Activated CD8-positive, alpha-beta memory T cell treated with anti-CD3 and anti-CD28 coated beads for 24 hours (primary cell): ENCODE measurements at places on chromosomes 2 and 18.

- no peak for DNase-seq
These were observed 19.2 kb downstream of the CDC42EP3 start for GRCh38 chr2:37652199-37652640.

DNA sequence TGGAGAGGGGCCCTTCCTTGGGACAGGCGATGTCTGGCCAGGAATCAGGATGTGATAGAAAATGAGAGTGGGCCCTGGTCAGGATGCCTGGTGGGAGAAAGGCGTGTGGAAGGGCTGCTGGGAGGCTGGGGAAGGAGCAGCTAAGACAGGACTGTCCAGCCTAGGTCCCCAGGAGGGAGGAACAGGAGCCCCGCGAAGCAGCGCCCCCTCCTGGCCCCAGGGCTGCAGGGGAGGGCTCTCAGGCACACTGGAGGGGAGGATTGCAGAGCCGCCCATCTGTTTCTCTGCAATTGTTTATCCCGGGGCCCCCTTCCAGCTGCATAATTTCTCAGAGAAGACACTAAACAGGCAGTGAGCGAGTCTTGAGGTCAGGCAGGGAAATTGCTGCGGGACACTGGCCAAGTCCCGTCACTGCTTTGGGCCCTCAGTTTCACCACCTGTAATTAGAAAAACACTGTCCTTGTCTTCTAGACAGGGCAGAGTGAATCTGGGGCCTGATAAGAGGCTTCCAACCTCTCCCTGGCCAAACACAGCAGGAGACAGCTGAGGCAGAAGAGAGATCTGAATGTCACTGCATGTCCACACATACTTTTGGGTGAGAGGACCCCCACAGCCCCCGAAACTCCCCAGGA, 3.9 kb upstream of the NPPC start:
- DNase-seq: peak; percentile 61

DNA sequence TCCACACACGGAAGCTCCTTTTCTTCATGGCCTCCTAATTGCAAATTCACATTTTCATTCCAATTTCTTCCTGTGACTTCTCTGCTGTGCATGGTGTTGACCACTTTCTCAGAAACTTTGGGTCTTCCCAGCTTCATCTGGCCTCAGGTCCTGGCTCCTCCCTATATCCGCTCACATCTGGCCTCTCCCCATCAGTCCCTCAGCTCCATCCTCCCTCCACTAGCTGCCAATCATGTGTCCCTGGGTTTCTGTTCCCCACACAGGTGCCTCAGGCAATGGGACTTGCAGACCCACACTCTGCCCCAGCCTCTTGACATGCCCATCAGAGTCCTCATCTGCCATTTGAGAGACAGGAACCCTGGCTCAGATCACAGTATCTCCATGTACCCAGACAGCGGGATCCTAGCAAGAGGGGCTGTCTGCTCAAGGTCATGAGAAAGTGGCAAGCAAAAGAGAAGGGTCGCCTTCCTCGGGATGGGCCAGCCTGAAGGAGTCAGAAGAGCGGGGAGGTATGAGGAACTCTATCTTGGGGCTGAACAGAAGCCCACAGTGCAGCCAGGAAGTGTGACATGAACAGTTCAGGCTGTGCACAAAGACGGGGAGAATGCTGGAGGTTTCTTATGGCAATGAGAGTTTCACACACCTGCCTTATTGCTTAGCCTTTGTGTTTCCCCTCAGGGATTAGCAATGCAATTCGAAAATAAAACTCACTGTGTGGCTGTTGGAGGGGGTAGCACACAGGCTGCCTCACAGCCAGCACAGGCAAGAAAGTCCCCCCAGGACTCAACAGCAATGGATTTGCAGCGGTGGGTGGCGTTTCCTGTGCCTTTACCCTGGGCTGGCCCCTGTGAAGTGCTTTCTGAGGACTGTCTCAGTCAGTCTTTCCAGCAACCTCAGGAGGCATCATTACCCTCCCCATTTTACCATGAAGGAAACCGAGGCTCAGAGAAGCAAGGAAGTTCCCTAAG, 69.5 kb downstream of the COPS8 start:
- peak; percentile 77 for DNase-seq

DNA sequence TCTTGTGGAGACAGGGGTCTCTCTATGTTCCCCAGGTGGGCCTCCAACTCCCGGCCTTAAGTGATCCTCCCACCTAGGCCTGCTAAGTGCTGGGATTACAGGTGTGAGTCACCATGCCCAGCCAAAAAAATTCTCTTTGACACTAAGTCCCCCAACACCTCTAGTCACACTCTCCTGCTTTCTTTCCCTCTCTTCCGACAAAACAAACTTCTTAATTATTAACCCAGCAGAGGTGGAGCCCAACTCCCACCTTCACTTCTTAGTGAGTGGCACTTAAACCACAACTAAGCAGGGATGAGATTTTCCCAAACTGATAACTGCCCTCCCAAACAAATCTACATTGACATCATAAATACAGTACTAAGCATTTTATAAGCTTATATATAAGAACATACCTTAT, 60.5 kb upstream of the PMAIP1 start:
- no peak for DNase-seq

GRCh38 chr2:180604077-180604476, 376.3 kb upstream of the UBE2E3 start:
- no peak for DNase-seq

DNA sequence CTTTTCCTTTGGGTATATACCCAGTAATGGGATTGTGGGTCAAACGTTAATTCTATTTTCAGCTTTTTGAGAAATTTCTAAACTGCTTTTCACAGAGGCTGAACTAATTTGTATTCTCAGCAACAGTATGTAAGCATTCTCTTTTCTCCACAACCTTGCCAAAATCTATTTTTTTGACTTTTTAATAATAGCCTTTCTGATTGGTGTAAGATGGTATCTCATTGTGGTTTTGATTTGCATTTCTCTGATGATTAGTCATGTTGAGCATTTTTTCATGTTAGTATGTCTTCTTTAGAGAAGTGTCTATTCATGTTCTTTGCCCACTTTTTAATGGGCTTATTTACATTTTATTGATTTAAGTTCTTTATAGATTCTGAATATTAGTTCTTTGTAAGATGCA, 145.5 kb downstream of the TRABD2A start:
- no peak for DNase-seq

DNA sequence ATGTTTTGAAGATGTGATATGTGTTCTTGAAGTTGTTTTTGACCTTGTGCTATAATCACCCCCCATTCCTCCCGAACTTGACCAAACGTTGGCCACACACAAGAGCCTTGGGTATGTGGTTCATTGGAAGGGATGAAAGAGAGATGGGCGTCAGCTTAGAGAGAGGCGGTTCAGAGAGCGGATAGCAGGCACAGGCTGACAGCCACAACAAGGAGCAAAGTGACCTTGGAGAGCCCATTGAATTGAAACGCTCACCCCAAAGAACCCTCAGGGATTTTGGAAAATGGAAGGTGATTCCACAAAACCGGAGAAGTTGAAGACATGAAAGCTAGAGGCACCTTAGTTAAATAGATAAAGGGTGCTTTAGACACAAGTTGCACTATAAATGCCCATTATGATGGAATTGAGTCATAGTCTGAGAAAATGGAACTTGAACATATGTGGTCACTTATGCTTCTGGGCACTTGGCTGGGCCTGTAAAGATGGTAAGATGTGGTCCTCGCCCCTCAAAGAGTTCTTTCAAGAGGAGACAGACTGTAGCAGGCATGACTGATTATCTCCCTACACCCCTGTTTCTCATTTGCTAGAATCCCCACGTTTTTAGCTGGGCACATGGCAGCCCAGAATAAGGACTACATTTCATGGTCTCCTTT, 188.5 kb upstream of the HAAO start:
- DNase-seq: no peak
